Urinary bladder (tissue), 4 donors: ENCODE measurements at places on chromosomes 12 and 14. TPM values are rescaled to one million over a fixed set of nuclear protein-coding genes. Genes with fewer than 3 reads are reported as not detected.

GRCh38 chr12:47799357-47799955, 20.2 kb downstream of the HDAC7 start:
- no peak for DNase-seq

PGF gene
- 7.3 TPM for total RNA-seq

C12orf54 gene
- 1.5 TPM for total RNA-seq

GRCh38 chr12:48525332-48525731, at the start of gene OR8S1:
Gene OR8S1 (plus strand): TSS chr12:48525632. CDS start chr12:48525632, 0 bp downstream.
- no peak for DNase-seq

DNA sequence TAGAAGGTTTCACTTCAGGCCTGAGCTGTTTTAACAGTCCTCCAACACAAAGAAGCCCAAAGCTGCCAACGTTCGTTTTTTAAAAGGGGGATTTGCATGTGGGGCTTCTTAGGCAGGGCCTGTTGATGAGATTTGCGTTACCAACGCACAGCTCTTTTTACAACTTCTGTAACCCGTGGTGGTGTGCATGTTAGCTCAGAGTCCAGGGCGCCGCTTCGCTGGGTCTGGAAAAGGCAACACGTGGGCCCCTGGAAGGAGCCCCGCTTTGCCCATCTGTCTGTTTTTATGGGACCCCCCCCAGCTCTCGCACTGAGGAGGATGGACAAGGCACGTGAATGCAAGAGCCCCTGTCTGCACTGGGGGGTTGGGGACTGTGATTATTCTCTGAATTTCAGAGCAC, 84.0 kb downstream of the ESR2 start:
- no peak for DNase-seq

DNA sequence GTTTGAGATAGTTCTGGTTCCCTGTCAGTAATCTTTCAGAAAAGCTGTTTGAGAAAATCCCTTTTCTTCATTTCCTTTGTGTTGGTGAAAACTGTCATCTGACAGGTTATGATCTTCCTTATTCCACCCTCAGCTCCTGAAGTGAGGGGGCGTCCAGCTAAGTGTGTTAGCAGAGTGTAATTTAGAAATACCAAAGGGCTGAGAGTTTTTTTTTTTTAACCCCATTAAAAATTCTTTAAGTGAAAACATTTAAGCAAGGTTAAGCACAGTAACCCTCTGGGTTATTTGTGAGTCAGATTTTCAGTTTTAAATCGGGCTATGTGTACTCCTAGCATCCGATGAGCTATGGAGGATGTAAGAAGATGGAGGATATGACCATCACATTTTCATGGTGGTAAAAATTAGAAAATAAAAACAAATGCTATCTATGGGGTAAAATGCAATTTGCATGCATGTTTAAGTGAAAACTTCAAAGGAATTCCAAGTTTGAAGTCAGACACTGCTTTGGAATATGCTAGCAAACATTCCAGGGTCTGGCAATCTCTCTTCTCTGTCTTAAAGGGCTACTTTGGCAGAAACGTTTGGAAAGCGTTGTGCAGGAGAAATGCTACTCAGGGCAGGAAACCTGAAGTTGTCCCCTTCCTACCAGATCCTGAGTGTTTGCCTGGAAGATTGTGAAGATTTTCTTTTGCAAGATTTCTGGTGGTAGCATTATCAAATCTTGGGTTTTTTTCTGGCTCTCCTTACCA, 197.0 kb upstream of the PRICKLE1 start:
- DNase-seq, result no peak

DNA sequence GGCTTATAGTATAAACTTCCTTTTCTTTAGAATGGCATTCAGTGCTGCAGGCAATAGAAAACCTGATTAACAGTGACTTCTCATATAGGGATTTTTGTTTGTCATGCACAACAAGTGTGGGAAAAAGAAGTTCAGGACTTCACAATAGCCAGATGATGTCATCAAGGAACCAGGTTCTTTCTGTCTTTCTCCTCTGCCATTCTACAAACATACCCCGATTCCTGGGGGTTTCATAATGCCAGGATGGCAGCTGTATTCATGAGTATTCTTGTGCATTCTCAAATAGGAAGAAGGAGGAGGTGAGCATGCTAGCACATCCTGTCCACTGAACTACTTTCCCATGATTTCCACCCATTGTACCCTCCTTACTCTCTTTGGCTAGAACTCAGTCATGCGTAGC, 182.7 kb upstream of the EEA1 start:
- no peak for DNase-seq

CCDC177 gene
- total RNA-seq, result 0.05 TPM

- DNase-seq, result no peak
These were observed 55.5 kb upstream of the AVPR1A start for GRCh38 chr12:63206494-63206893.

- no peak for DNase-seq
These were observed 44.4 kb upstream of the PNMA1 start for GRCh38 chr14:73758392-73759182.

OAS1 gene
- total RNA-seq, result 28.9 TPM

GRCh38 chr12:54041097-54041690, 8.3 kb downstream of the HOXC5 start:
- DNase-seq, result no peak

GRCh38 chr12:126706300-126706699, 1560.7 kb upstream of the TMEM132C start:
- DNase-seq, result no peak

DNA sequence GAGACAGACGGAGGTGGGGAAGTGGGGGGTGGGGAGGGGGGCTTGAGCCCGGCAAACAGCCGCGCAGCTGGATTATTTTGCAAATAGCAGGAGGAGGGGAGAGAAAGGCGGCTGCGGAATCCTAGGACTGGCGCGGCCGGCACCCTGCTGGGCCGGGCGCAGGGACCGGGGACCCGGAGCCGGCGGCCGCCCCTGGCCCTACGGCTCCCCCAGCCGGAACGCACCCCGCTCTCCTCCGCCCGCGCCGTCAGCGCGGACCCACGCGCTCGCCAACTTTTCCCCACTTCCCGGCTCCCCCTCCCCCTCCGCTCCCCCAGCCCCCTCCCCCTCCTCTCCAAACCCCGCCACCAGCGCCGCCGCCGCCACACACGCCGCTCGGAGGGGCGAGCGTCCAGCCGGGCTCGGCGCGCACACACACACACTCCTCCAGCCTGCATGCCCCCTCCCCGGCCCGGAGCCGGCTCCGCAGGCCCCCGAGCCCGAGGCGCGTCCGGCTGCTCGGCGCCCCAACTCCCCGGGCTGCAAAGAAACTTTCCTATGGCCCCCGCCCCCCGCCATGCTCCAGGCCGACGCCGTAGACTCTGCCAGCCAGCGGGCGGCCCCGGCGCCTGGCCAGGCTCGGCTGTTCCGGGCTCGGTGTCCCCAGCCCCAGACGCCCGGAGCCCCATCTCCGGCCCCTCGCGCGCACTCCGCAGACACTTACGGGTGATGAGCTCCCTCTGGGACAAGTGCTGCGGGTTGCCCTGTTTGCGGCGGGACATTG, 1.4 kb downstream of the BCL11B start:
- DNase-seq, result no peak

- no peak for DNase-seq
These were observed 463.4 kb downstream of the SLC16A7 start for GRCh38 chr12:60059180-60059579.

GPD1 gene
- total RNA-seq, result 2.2 TPM

GRCh38 chr12:97977870-97978405, 515.3 kb downstream of the RMST start:
- DNase-seq, result no peak

DNA sequence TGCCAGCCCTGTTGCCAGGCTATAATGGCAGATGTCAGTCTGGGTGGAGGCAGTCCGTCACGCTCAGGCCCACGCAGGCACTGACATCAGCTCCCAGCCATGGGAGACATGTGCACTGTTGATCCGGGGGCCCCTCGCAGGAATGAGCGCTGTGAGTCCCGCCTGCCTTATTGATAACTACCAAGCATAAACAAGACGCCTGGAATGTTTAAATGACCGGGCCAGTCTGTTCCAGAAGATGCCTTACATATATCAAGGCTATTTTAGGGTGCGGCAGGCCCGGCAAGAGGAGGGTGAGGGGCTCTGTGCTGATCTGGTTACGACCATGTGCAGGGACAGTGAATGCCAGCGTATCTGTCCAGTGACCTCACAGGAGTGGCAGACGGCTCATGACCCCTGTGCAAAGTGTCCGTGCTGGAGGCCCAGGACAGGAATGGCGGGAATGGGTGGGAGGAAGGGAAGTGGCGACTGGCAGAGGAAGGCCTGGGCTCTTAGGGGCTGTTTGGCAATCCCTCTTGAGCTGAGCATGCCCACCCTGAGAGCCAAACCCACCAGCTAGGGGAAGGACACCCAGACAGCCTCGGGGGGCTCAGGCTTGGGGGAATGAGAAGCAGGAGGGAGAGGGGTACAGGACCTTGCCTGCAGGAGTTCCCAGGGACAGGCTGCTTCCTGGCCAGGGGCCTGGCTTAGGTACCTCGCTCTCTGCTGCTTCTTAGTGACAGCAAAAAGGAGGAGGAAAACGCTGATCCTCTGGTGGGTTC, 49.3 kb downstream of the DLK1 start:
- DNase-seq, result no peak

- no peak for DNase-seq
These were observed 33.3 kb downstream of the ATP2A2 start for GRCh38 chr12:110314308-110314707.

DNA sequence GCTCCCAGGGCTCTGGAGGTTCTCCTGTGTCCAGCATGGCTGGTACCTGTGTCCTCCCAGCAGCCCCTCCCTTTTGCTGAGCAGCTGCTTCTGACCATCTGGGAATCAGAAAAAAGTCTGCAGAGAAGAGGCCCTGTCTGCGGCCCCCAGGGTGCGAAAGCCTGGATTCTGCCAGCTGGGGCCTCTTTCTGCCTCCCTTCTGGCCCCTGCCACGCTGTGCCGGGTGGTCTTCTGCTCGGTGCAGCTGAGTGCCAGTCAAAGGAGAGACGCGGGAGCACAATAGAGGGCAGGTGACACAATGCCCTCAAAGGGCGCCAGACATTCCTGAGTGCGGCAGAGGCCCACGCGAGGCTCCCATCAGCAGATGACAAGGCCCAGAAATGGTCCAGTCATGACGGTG, 12.6 kb downstream of the BTBD6 start:
- no peak for DNase-seq

- no peak for DNase-seq
These were observed 39.5 kb downstream of the VWF start for GRCh38 chr12:6084969-6085450.

- DNase-seq, result no peak
These were observed 160.7 kb upstream of the LRFN5 start for GRCh38 chr14:41446008-41446407.

GRCh38 chr12:32049956-32050355, 56.7 kb upstream of the BICD1 start:
- no peak for DNase-seq

SSPN gene
- 78.5 TPM for total RNA-seq

HECTD1 gene
- 364 TPM for total RNA-seq

- DNase-seq, result no peak
These were observed 65.0 kb downstream of the PITPNM2 start for GRCh38 chr12:123085730-123086487.

GRCh38 chr12:66885115-66885875, 206.4 kb upstream of the GRIP1 start:
- no peak for DNase-seq

WNT1 gene
- not detected for total RNA-seq

- DNase-seq, result no peak
These were observed 119.0 kb upstream of the RASSF8 start for GRCh38 chr12:25839470-25839869.

DNA sequence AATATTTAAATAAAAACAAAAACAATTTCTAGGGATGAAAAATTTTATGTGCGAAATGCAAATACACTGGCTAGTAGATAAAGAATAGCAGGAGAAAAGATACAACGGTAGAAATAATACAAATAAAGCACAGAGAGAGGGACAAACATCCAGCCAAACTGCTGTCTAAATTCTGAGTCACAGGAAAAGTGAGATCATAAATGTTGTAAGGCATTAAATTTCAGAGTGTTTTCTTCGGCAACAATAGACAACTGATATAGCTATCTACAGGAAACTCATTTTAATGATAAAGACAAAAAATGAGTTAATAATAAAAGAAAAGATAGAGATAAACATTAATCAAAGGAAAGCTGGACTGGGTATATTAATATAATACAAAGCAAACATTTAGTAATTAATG, 122.2 kb downstream of the NTS start:
- DNase-seq, result no peak

GRCh38 chr12:104490850-104491249, 34.1 kb downstream of the CHST11 start:
- DNase-seq, result no peak

BICDL1 gene
- 2.4 TPM for total RNA-seq

- DNase-seq, result no peak
These were observed 4.5 kb upstream of the SRSF9 start for GRCh38 chr12:120473807-120474615.

SDR9C7 gene
- total RNA-seq, result not detected

DNA sequence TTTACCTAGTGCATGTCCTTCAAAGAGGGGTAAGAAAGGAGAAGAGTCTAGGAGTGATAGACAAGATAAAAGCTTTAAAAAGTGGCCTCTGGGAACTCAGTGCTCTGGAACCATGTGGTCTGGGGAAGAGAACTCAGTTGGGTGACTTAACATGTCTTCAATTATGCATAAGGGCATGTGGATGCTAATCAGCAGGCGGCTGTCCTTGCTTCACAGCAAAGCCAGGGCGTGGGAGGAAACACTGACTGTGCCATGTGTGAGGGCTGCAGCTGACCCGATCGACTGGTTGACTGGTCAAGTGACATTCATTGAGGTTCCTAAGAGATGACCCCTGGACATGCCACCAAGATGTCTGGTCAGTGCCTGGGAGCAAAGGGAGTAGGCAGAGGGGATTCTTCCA, 1053.8 kb downstream of the BCL11B start:
- no peak for DNase-seq

- no peak for DNase-seq
These were observed 15.3 kb downstream of the TNFAIP2 start for GRCh38 chr14:103138301-103139131.

GRCh38 chr14:95365401-95365800, 45.7 kb upstream of the CLMN start:
- DNase-seq, result no peak

GRCh38 chr12:110102255-110102654, 21.9 kb upstream of the IFT81 start:
- no peak for DNase-seq
